Thoracic aorta (tissue), 2 donors: ENCODE measurements at places on chromosomes 2 and 18.

DNA sequence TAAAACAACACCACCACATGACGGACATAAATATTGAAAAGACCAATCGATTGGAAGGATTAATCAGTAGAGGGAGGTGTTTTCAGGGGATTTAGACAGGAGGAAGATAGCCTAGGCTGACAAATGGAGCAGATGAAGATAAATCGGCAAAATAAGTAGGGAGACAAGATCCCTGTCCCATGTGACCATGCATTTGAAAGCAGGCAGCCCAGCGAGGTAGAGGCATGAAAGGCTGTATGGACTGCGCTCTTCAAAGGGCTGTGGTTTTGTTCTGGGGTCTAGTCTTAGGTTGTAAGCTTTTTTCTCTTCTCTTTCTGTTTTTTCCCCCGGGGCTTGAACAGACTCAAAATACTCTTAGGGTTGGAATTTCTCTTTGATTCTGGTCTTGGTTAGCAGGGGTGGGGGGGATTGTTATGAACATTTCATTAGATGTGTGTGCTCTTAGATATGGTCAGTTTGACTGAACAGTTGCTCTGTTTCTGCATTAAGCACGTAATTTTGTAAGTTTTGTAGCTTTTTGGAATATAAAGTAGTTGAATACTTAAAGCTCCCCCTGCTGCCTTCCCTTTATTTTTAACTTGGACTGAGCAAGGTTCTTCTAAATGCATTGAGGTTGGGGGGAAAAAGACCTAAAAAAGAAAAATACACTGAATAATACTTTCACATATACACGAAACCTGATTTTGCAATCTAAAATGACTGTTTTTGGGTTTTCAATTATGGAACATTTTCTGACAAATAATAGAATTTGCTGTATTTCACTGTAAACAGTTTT lies 32.2 kb downstream of the ZNF532 start:
- DNase-seq: no peak

DNA sequence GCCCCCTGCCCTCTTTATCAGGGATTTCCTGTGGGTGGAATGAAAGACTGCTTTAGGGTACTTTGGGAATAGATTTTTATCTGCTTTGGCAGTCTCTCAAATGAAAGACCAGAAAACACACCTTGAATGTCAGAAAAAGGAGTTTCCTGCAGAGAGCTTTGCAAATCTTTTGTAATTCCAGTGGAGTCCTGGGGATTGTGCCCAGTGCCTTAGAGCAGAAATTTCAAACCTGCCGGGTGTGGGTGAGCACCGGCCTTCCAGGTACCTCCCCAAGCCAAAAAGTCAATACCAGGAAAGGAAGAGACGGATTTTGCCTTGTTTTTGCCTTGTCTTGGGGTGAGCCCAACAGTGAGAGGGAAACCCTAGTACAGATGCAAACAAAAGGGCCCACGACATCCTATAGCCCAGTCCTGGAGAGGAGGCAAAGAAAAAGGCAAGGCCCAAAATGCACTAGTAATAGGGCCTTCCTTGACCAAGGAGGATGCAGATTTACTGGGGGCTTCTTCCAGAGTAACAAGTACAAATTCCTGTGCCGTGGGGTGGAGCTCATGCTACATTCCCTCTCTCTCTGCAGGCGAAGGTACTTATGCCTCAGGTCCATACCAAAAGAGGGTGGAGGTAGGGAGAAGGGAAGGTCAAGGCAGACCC lies 36.4 kb downstream of the FOXI3 start:
- no peak for DNase-seq

DNA sequence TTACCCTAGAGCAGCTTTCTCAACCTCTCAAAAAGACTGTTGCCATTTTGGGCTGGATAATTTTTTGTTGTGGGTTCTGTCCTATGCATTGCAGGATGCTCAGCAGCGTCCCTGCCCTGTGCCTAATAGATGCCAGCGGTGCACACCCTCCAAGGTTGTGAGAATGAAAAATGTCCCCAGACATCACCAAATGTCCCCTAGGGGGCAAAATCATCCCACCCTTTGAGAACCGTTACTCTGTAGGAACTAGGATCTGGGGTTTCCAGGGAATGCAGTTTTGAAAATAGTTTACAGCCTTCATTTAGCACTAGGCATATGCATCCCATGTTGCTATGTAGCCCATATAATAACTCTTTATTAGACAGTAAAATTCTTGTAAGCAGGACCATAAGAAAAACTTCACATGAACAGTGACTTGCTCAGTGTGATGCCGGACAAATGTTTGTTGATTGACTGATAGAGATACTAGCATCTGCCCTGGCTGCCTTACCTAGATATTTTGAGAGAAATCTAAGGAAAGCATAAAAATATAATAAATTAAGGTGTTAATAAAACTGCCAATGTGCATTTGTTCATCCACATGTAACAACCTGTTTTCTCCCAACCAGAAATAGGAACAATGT lies 79.2 kb upstream of the EPC2 start:
- DNase-seq: no peak

GRCh38 chr2:100731535-100731981 lies 88.4 kb upstream of the NPAS2 start:
- no peak for DNase-seq

DNA sequence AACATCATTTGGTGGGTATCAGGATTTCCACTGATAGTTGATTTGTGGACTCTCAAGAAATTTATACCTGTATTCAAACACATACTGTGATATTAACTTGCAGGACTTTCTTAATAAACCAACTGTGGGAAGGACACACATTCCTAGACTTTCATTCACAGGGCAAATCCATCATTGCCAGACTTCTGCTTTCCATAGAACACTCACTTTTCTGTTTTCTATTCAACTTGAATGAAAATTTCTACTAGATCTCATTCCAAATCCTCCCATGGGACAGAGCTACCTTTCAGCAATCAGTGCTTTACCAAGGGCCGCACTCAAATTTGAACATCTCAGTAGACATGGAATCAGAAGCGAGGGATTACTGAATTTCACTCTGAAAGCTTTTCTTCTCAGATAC lies 612.5 kb downstream of the IRS1 start:
- DNase-seq: no peak

- DNase-seq: no peak
These were observed 558.8 kb upstream of the PIK3C3 start for GRCh38 chr18:41396211-41396610.
